ENCODE measurements at places on chromosomes 16 and 17. TPM values are rescaled to one million over a fixed set of nuclear protein-coding genes. Genes with fewer than 3 reads are reported as not detected.

Gene TBX2
- total RNA-seq = 5.9 TPM

Gene BRD7
- total RNA-seq = 62.7 TPM

Gene TBC1D3H
- total RNA-seq = not detected

Gene EIF4A3
- total RNA-seq = 205 TPM

Gene SLC38A10
- total RNA-seq = 77.2 TPM

Gene SLC7A5
- 947 TPM for total RNA-seq

Gene PTGES3L
- 1.4 TPM for total RNA-seq

Gene DYNLRB2
- not detected for total RNA-seq

Gene ZBTB4
- total RNA-seq = 24.3 TPM

Gene ZNF750
- total RNA-seq = not detected

Gene SHPK
- 16.6 TPM for total RNA-seq

Measured in A549 treated with RU486 at 1 μM for 4 hours (cell line).